ENCODE measurements at places on chromosomes 12 and 14. TPM values are rescaled to one million over a fixed set of nuclear protein-coding genes. Genes with fewer than 3 reads are reported as not detected.

- no peak for DNase-seq
Measured at GRCh38 chr12:96766232-96766631, 140.8 kb upstream of the NEDD1 start.

DNA sequence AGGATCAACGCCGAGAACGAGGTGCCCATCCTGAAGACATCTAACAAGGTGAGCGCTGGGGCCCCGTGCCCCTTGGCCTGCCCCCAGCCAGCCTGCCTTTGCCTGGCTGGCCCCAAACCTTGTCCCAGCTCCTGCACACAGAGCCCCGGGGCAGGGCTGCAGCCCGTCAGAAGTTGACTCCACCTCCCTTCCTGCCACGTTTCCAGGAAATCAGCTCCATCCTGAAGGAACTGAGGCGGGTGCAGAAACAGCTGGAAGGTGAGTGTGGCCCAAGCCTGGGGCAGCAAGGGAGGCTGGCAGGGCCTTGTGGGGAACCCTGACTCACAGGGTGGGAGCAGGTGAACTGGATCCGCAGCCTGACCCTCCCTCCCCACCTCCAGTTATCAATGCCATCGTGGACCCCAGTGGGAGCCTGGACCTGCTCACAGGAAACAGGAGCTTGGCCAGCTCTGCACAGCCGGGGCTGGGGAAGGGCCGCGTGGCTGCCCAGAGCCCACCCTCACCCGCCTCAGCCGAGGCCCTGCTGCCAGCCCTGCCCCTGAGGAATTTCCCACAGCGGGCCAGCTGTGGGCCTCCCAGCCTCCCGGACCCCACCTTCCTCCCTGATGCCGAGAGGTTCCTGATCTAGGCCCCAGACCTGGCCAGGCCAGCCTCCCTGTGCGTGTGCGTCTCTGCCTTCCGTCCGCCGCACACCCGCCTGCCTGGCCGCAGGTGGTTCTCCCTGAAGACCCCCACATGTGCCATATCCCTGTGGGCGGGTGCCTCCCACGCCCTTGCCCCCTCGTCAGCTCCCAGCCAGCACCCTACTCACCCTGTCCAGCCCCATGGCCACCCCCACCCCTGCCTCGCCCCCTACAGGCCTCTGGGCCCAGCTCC, 29.5 kb downstream of the CEP170B start:
- no peak for DNase-seq

DNA sequence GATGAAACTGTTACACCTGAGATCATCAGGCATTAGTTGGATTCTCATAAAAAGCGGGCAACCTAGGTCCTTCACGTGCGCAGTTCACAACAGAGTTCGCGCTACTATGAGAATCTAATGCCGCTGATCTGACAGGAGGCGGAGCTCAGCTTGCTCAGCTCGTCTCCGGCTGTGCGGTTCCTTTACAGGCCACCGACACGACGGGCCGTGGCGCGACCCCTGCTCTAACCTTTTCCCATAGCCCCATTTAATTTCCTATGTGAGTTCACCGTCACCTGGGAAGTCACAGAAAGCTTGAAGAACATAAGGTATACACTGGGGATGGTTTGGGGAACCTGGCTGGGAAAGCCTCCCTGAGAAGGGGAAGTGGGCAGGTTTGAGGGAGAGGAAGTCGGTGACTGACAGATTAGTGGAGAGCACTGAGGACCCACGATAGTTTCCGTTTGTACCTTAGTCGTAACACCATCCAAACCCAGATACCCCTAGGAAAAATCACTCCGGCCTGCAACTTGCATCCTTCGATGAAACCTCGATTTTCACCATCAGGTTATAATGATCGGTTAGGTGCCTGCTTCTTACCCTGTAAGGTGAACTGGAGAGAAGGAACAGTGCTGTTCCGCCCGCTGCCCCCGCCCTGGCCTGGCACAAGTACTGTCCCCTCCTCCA, 2.8 kb upstream of the AAAS start:
- DNase-seq: no peak

DNA sequence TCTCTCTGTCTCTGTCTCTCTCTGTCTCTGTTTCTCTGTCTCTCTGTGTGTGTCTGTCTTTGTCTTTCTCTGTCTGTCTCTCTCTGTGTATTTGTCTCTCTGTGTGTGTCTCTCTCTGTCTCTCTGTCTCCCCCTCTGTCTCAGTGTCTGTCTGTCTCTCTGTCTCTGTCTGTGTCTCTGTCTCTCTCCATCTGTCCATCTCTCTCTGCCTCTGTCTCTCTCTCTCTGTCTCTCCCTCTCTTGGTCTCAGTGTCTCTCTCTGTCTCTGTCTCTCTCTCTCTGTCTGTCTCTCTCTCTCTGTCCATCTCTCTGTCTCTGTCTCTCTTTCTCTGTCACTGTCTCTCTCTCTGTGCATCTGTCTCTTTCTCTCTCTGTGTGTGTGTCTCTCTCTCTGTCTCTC, 143.8 kb upstream of the GARIN2 start:
- no peak for DNase-seq

GRCh38 chr12:51632623-51633022, 41.6 kb downstream of the SCN8A start:
- DNase-seq: no peak

TWF1 gene
- total RNA-seq: 79.7 TPM

MAP3K9 gene
- 1.4 TPM for total RNA-seq

GLI1 gene
- total RNA-seq: 7.7 TPM

GRCh38 chr12:130719263-130719859, 3.3 kb upstream of the RIMBP2 start:
- DNase-seq: no peak

AQP6 gene
- total RNA-seq: not detected

GRCh38 chr12:40762072-40762471, 69.8 kb downstream of the CNTN1 start:
- no peak for DNase-seq

TMEM30B gene
- total RNA-seq: 1.2 TPM

DNA sequence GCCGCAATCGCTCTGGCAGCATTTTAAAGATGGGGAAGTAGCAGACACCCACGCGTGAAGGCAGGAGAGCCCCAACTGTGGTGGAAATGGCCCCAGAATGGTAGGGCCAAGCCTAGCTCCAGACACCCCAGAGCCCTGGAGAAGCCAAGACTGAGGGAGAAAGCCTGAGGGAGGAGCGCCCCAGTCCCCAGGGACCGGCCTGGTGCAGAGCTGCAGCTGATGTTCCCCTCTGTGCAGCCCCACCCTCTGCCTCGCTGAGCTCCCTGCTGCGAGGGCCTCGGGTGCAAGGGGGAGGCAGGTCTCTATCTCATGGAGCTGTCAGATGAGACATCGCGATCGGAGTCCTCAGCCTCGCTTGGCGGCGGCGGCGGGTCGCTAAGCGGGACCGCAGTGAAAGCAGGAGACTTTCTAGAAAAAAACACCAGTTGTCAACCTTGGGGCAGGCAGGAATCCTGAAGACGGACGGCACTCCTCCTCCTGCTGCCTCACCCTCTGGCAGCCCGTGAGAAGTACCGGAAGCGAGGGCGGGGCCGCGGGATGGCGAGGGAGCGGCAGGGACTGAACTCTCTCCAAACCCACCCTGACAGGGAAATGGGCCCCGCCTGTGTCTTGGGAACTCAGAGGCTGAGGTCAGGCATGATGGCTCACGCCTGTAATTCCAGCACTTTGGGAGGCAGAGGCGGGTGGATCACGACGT, 6.0 kb downstream of the GAPDH start:
- DNase-seq: peak; percentile 95

DNA sequence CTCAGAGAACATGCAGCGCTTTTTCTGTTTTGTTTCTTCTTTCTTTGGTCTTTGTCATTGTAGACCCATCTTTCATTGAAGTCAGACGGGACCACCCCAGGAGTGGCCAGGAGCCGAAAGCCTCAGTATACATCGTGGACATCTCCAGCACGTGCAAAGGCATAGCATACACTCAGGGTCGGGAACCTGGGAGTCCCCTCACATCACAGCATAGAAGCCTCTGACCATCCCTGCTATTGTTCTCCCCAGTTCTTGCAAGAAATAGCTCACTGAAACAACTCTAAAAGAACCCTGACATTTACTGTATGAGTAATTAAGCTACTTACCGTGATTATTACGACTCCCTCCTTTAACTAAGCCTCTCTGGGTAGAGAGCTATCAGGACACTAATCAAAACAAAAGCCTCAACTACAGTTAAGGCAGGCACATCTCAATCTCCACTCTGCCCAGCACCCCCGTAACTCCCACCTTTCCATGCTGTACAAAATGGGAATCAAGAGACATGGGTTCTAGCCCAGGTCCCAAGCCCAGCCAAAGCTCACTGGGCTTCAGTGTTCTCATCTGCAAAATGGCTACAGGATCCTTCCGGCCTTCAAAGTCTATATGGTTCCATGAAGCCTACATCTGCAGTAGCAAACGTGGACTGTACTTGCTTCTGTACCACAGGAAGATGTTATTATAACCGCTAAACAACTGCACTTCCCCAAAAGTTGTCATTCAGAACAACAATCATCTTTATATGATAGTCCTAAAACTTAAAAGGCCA, 6.7 kb downstream of the CCDC88C start:
- DNase-seq: no peak

GRCh38 chr12:52407918-52408317, 1.8 kb upstream of the KRT82 start:
- DNase-seq: no peak

- no peak for DNase-seq
Measured at GRCh38 chr12:105836242-105836622, 302.5 kb downstream of the NUAK1 start.

- no peak for DNase-seq
Measured at GRCh38 chr14:64955297-64955696, 12.8 kb upstream of the GPX2 start.

- DNase-seq: no peak
Measured at GRCh38 chr12:114123108-114123507, 157.0 kb upstream of the RBM19 start.

DNA sequence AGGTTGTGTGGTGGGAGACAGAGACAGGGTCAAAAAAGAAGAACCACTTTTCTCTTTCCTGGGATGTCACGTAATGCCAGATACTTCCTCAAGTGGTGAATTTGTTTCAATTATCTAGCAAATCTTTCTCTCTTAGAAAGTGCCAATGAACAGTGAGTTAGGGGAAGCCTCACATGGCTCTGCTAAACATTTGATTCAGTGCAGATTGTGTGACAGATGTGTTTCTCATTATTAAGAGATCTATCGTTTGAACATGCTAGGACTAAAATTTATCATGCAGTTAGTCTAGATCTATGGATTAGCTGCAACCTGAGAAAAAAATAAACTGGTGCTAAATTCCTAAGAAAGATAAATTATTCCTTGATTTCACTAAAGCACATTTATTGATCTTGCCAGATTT, 247.8 kb downstream of the MDGA2 start:
- no peak for DNase-seq

DNA sequence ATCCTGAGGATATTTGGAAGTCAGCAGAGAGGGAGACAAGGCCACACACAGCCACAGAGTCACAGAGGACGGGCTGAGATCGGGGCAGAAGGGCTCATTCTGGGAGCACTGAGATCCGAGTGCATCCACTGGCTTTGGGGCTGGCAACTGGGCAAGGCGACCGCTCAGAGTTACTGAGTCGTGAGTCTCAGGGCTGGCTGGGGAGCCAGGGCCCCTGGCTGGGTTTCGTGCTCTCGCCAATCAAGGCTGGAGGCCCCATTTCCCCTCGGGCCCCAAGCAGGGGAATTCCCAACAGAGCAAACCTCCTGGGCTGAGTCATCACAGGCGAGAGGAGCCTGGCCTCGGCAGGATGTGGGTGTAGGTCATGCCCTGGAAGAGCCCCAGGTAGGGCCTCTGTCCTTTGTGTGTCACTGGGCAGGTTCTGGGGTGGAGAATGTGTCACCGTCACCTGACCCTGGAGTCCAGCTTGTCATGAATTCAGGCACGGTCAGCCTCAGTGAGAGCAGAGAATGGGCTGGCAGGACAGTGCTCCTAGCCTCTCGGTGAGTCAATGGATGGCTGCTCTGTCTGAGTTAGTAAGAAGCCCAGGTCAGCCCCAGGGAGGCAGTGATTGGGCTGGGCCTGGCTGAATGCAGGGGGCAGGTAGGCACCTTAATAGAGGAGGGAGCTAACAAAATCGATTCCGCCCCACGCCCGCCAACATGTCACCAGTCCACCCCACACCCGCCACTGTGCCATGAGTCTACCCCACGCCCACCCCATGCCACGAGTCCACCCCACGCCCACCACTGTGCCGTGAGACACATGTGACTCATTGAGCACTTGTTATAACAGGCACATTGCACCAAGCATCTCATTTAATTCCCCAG, 16.9 kb downstream of the ASB2 start:
- DNase-seq: no peak

DNA sequence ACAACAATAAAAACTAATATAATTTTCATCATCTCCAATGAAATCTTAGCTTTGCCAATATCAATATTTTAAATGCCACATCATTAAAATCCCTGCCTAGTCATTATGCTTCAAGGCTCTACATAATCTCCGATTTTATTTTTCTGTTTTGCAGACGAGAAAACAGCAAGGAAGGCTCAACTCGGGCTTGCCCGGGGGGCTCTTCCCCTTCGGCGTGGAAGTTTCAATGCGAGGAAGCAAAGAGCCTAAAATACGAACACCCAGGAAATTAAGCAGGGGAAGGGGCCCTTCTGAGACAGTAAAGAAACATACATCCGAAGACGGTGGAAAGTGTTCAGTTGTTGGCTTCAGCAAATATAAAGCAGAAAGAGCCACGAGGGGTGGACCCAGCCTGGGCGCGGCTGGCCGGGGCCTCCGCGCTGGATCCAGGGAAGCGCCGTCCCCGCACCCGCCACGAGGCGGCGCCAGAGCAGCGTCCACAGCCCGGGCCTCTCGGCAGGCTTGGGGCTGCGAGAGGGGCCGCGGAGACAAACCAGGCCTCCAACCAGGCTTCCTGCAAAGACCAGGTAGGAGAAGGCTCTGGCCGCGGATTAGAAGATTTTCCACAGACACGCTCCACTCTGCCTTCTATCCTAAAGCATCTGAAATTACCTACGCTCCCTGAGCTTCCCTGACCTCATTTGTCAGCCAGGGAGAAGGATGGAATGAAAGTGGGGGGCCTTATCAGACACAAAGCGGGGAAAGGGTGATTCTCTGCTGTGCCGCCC, 77.2 kb downstream of the SERPINA3 start:
- peak; percentile 92 for DNase-seq

- DNase-seq: no peak
Measured at GRCh38 chr14:20428010-20428365, 8.0 kb downstream of the KLHL33 start.

All from osteocyte (in vitro differentiated cells).